ENCODE measurements at places on chromosomes 6 and 20.

GRCh38 chr20:56843817-56844216, 214.7 kb downstream of the TFAP2C start:
- DNase-seq = no peak

- DNase-seq = no peak
Observed at GRCh38 chr6:128456510-128457230, 63.7 kb downstream of the PTPRK start.

- no peak for DNase-seq
Observed at GRCh38 chr6:111844921-111845320, 28.3 kb downstream of the FYN start.

DNA sequence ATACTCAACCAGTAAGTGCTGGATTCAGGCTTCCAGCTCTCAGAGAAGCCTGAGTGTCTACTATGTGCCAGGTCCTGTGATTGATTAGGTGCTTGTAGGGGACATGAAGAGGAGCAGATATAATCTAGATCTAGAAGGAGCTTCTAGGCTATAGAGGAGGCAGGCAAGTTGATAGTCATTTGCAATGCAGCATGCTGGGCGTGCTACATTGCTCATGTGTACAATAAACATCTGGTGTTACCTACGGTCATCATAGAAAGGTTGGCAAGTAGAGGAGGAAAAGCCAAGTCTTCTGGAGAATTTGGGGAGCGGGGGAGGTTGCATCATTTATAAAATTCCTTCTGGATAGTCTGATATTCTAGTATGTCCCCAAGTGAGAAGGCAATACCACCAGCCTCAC, 33.2 kb downstream of the RNF144B start:
- no peak for DNase-seq

GRCh38 chr6:75377386-75377785, 92.8 kb upstream of the TMEM30A start:
- no peak for DNase-seq

Data from stimulated activated CD8-positive, alpha-beta memory T cell treated with anti-CD3 and anti-CD28 coated beads, Interleukin-15, amount 100 ng/mL, for 4 hours (primary cell).